ENCODE measurements at places on chromosomes 5 and 9.

DNA sequence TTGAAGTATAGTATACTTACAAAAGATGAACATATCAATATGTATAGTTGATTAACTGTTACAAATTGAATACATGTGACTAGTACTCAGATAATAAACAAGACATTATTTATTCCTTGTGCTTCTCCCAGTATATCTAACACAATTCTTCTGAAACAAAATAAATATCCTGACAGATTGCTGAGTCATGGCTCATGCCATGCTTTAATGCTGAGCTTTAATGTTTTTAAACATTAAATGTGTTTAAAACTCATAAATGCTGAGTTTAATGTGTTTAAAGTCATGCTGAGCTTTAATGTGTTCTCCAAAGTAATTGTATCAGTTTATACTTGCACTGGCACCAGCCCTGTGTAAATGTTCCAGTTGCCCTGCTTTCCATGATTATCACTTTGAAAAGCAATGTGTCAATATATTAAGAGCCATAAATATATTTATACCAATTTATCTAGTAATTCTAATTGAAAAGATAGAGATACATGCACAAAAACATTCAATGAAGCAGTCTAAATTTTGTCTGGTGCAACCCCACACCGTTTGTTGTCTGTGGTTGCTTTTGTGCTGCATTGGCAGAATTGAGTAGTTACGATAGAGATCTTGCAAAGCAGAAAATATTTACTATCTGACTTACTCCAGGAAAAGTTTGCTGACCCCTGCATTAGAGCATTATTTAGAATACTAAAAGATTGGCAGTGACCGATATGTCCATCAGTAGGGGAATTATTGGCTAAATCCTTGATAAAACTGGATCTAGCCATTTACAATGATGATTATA, 15.7 kb downstream of the KIAA1958 start:
- DNase-seq, result no peak

- DNase-seq, result no peak
These were observed 55.5 kb upstream of the FUBP3 start for GRCh38 chr9:130523921-130524320.

- no peak for DNase-seq
These were observed 159.4 kb downstream of the GABRB2 start for GRCh38 chr5:161387121-161387520.

GRCh38 chr9:91037511-91038482, 236.2 kb downstream of the SYK start:
- no peak for DNase-seq

DNA sequence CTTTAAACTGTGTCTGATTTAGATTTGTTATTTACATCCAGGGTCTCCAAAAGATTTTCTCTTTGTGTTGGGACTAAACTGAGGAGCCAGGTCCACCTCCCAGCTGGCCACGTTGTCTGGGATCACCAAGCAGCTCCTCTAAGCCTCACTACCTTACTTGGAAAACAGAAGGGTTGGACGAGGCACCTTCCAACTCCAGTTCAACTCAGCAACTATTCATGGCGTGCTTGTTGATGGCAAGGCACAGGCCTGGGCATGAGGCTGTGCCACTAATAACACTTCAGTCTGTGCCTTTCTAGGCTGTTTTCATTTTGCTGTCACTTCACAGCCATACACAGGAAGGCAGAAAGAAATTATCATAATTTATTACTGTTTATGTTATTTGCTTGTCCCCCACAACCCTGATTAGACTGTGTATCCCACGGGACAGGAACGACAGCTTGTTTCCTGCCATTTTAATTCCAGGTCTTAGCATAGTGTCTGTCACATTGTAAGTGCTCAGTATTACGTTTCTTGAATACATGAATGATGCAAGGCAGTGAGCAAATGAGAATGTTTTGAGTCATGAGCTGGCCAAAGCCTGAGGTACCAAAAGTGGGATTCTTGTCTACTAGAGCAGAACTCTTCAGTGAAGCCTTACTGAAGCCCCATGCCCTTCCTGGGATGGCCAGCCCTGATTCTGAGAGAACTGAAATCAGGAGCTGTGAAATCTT, 125.8 kb downstream of the GALNT10 start:
- DNase-seq, result no peak

- DNase-seq, result no peak
These were observed 124.6 kb downstream of the GNAQ start for GRCh38 chr9:77906991-77907390.
